ENCODE measurements at places on chromosomes 12 and 14.

- no peak for DNase-seq
Measured at GRCh38 chr14:104504172-104504735, 75.3 kb upstream of the C14orf180 start.

GRCh38 chr14:33271891-33272290 lies 333.2 kb downstream of the NPAS3 start:
- DNase-seq = no peak

DNA sequence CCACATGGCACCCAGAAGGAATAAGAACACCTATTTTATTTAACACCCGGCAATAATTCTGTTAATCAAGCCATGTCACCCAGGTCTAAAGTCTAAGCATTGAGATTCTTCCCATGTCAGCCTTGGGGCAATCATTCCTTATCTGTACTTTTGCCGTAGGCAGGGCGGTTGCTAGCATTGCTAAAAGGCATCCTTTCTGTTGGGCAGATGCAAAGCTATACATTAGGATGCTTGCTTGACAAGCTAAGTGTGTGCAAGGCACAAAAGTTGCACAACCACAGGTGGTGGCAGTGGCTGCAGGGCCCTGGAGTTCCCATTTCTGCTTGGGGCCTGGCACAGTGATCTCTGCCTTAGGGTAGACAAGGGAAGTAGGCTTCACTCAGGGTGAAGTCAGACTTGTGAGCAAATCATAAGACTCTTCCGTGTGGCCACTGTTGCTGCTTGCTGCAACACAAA lies 12.5 kb upstream of the GALNT6 start:
- DNase-seq = no peak

DNA sequence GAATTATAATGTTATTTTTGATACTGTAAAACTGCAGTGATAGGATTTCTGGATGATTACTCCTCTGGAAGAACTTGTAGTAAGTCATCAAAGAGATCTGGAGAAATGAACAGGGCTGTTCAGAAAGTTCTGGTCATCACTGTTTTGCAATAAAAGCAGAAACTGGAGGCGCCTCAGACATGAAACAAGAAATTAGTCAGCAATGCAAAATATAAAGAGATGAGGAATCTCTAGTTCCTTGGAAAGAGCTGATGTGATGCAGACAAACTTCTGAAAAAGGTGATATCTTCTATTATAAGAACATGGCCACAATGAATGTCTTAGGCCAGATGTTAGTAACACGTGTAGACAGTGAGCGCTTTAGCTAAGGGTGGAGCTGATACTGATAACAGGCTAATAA lies 9.5 kb downstream of the ACIN1 start:
- no peak for DNase-seq

DNA sequence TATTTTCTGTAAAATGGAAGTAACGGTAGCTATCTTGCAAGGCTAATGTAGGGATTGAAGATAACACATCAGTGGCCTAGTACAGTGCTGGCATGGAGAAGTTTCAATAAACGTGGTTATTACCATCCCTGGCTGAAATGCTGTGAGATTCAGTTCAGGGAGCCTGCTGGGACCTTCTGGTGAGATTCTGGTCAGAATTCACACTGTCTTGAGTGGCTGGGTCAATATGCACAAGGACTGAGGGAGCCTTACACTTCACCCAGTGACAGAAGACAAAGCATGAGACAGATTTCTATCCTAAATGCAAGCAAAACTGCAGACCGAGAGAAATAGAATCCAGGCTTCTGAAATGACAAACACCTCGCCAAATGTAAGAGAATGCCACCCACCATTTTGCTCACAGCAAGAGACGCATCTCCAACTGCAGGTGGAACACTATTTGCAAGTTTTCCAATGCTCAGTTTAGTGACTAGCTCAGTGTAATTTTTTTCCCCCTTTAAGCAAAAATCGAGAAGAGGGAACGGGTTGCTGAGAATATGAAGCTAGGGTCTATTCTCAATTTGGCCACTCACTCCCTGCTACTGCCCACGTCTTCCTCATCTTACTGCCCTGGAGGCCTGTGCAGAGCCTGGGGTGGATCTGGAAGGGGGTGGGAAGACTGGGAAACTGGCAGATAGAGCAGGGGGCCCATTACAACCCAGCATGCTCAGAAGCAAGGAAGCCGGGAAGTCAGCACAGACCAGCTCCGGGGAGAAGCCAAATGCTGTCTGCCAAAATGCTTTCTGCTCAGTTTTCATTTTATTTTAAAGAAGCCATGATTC lies 201.3 kb downstream of the TTC7B start:
- DNase-seq = no peak

GRCh38 chr14:25430808-25431207 lies 380.9 kb upstream of the STXBP6 start:
- no peak for DNase-seq

DNA sequence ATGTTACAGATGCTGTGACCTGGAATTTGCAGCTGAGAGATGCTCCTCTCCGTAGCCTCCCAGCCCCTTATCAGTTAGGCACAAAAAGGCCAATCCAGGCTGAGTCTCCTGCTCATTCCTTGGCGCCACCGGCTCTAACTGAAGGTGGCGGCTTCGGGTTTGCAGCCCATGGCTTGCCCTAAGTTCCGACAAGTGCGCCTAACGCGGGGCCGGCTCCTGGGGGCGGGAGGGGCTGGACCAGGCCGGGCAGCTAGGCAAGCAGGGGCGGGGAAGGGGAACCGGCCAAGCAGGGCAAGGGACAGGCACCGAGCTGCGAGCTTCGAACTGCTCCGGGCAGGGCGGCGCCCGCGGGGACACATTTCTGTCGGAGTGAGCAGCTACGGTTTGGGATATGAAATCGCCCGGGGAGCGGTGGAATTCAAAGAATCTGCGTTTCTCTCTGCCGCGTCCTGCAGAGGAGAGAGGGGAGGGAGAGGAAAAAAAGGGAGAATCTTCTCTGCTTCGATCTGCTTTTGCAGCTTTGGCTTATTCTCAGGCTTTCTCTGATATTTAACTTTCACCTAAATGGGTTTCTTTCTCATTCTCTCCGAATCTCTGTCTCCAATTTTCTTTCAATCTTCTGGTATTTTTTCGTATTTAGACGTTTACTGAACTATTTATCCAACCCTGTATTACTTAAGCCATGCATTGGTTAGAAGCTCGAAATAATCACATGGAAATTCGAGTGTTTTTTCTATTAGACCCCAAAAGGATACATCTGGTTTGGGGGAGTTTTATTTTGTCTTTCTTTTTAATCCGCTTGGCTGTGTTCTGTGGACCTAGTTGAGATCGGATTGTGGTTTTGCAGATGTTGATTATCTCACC lies 1.6 kb upstream of the HOXC12 start:
- no peak for DNase-seq

- no peak for DNase-seq
Measured at GRCh38 chr12:84134797-84135366, 777.7 kb downstream of the SLC6A15 start.

DNA sequence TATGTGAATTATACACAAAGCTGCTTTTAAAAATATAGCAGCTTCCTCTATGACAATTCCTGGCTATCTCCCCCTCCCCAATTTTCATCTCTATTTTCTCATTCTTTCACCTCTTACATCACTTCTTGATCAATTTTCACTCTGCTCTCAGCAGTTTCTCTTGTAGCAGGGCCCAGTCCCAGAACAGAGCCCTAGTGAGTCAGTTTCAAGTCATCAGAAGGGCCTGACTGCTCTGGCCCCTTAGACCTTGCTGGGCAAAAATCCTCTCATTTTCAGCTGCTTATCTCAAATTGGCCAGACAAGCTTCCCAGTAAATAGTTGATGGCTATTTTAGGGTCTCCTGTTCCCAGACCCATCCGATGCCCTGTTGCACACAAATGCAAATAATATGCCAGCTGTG lies 101.4 kb downstream of the TTC7B start:
- DNase-seq = no peak

GRCh38 chr14:99035712-99036610 lies 236.0 kb downstream of the BCL11B start:
- no peak for DNase-seq

DNA sequence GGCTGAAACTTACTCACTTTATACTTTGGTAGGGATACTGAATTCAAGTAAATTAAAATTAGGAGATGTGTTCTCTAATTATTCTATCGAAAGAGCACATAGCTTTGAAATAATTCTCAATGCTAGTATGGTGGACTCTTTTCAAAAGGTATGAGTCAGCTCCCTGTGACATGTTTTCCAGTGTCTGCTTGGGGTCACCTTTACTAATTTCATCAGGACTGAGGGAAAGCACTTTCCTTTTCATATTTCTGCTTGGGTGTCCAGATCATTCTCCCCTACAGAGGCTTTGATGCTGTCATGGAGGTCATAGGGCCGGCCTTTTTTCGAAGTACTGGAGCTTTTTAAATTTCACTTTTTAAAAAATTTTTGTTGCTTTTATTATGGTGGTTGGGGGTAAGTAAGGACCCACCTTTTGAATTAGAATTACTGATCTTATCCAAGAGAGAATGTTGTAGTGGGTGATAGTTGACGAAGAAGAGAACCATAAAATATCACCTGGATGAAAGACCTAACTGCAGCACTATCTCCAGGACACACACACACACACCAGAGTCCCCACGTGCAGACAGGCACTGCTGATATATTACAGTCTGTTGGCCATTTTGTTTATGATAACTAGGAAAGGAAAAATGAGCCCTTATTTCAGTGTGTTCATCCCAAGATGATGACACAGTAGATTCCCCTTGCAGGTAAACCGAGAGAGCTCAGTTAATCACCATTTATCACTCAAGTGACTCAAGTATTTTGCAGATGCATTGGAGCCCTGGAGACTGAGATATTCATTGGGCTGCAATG lies 558.6 kb downstream of the DIO2 start:
- DNase-seq = no peak

DNA sequence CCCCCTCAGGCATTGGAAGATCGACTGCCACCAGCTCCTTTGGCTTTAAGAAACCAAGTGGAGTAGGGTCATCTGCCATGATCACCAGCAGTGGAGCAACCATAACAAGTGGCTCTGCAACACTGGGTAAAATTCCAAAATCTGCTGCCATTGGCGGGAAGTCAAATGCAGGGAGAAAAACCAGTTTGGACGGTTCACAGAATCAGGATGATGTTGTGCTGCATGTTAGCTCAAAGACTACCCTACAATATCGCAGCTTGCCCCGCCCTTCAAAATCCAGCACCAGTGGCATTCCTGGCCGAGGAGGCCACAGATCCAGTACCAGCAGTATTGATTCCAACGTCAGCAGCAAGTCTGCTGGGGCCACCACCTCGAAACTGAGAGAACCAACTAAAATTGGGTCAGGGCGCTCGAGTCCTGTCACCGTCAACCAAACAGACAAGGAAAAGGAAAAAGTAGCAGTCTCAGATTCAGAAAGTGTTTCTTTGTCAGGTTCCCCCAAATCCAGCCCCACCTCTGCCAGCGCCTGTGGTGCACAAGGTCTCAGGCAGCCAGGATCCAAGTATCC lies 288.7 kb downstream of the NAV3 start:
- no peak for DNase-seq

DNA sequence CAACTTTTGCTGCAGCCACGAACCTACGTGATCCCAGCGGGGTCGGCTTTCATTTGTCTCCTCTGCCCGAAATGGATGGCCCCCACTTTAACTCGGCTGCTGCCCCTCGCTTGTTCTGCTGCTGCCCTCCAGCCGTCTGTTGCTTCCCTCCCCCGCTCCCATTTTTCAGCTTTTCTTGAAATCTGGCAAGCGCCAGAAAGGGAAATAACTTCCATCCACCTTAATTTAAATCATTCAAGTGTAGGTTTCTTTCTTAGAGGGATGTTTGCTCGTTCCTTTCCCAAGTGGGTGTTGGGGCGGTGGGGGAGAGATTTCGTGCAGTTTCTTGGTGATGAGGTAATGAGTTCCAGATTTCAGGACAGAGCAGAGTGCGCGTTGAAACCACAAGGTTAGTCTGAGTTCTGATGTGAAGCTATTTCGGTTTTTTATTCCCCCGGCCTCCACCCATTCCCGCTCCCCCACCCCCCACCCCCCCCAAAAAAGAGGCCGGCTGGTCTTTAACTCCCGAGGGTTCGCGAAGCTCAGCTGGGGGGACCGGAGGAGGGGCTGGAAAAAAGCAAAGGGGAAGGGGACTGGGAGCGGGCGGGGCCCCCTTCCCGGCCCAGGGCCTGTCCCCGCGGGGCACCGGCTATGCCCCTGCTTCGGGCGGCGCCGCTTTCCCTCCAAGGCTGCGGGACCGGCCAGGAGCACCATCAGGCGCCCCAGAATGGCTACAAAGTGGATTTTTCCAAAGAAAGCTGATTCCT lies 2.2 kb upstream of the ZFP36L1 start:
- DNase-seq = peak; percentile 48

DNA sequence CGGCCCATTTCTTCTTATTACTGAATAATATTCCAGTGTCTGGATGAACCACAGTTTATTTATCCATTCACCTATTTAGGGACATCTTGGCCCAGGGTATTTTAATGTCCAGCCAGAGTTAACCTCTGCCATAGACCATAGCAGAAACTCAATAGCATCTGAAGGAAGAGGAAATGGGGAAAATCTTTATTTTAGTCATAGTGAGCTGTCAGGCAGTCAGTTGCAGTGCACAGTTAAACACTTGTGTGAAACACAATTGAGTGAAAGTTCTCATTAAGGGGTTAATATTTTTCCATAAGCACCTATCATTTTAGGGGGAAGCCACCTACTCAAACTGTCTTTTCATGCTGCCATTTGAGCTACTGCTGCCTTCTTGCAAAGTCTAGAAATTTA lies 197.3 kb upstream of the PPFIA2 start:
- no peak for DNase-seq

DNA sequence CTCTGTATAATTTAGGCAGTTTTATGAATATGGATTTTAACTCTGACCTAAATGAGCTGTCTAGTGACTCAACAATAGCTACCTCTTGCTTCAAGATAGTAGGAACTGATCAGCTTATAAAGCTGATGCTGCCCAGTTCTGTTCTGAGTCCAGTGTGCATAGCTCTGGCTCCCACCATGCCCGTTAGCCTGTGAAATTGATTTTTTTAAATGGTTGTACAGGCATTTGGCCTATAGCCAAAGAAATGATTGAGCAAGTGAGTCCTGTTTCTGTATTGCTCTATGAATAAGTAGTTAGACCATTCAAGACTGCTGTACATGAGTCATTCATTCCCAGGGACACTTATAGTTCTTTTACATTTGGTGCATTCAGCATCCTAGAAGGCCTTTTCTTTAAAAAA lies 36.4 kb downstream of the SAMD4A start:
- DNase-seq = no peak

DNA sequence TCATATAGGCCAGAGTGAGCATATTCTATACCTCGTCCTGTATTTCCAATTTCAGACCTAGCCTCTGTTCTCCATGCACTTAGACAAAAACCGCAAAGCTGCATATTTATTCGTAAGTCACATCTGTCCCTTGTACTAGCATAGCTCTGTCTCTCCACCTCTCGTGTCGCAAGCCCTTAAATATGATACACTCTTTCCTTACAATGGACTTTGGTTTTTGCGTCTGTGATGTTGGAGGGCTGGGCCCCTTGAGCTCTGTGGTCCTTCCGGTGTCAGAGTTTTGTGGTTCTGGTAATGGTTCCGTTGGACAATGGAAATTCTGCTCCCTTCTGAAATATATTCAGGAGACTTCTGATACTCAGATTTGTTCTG lies 11.3 kb downstream of the PRKCH start:
- no peak for DNase-seq

GRCh38 chr14:35161231-35161630 lies 38.9 kb downstream of the PRORP start:
- DNase-seq = no peak
